Stimulated activated CD8-positive, alpha-beta memory T cell treated with anti-CD3 and anti-CD28 coated beads, Interleukin-2, amount 100 ng/mL, for 1 hour (primary cell): ENCODE measurements at places on chromosomes 5 and 9.

DNA sequence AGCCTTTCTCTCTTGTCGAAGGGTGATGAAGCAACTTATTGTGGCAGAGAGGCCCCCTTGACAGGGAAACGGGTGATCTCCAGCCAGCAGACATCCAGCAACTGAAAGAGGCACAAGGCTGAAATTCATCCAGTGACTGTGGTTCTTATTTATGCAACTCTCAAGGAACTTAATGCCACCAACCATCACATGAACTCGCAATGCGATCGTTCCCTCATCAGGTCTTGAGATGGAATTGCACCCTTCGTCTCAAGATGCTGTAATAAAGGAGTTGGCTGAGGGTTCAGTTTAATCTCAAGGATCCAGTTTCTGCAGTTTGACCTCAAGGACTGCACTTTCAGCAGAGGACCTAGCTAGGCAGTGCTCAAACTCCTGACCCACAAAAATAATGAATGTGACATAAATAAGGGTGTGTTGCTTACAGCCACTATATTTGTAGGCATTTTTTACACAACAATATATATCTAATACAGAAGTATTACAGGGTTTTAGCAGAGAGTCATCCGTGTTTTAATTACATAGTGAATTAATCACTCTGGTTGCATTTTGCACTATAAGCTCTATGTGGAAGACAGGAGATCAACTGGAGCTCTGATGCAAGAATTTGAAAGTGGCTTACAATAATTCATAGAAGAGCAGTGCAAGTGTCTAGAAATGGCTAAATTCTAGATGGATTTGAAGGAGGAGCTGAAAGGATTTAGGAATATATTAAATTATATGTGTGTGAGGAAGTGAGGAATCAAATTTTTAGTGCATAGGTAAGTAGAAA is 957.8 kb upstream of the CTNND2 start:
- no peak for DNase-seq

DNA sequence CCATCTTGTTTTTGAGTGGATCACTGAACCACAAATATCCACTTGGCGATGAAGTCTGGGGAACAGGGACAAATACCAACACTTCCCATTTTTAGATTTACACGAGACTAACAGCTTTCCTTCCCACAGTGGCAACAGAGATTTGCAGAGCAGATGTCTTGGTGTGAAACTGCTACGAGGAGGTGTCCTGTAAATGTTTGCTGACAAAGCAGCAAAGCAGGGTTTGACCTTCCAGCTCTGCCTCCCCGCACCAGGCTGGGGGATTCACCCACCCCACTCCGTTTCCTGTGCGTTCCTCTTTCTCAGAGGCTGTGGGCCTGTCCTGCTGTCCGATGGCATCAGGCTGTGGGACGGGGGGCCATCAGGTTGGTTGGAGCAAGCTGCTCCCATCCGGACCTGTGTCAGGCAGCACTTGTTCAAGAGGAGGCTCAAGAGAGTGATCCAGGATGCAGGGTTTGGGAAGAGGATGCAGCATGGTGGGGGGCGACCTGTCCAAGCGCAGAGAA is 693 bp upstream of the RGS3 start:
- no peak for DNase-seq

- no peak for DNase-seq
Observed at GRCh38 chr5:126939887-126940286, 90.5 kb downstream of the MARCHF3 start.

GRCh38 chr5:10836986-10837385 is 76.0 kb upstream of the DAP start:
- no peak for DNase-seq

DNA sequence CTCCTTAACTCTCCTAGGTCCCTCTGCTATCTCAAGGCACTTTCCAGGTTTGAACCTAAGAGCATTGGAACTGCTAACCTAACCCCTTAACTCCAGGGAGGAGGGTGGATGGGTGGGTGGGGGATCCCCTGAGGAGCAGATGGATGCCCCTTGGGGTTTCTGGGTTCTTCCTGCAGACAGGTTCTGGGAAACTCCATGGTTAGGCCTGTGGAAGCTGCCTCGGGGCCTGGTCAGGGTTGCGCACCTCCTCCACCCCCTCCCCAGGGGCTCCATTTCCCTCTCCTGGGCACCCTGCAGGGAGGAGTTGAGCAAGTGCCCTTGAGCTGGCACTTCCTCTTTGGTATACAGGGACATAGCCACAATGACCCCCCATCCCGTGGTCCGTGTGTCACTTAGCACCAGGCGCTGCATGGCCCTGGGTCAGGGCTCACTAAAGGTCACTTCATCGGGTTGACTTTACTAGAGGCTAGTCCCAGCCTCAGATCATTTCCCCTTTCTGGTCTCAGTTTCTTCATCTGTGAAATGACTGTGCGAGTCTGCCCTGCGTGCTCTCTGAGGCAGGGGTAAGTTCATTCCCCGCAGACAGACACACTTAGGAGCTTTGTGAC is 16.0 kb downstream of the CXXC5 start:
- no peak for DNase-seq

GRCh38 chr5:173753307-173754168 is 134.6 kb upstream of the CPEB4 start:
- DNase-seq: no peak

- DNase-seq: no peak
Observed at GRCh38 chr9:125137200-125137599, 6.1 kb downstream of the SCAI start.

DNA sequence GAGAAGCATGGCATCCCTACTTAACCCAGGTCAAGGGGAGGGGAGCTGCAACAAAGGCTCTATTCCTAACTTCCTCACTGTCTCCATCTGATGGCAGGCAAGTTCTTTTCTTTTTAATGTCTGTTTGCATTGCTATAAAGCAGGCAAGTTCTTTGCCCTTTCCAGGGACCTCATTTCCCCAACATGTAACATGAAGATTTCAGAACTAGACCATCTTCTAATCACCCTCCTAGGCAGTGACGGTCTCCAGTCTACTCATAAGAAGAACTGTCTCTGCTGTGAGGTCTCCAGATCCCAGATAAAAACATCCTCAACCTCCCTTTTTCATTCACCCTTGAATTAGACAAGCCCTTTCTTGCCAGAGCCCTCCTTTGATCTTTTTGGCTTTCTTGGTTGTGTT is 42.1 kb downstream of the PPP1R2B start:
- no peak for DNase-seq

DNA sequence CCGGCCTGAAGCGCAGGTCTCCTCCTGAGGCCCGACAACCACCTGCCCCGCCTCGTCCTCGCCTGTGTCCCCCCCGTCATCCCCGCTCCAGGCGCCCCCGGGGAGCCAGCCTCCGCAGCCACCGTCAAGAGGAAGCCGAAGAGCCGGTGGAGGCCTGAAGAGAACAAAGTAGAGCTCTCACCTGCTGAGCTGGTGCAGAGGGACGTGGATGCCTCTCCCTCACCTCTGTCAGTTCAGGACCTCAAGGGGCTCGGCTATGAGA is 169.9 kb downstream of the HINT1 start:
- DNase-seq: no peak

- no peak for DNase-seq
Observed at GRCh38 chr9:85516976-85517637, 224.6 kb downstream of the AGTPBP1 start.

DNA sequence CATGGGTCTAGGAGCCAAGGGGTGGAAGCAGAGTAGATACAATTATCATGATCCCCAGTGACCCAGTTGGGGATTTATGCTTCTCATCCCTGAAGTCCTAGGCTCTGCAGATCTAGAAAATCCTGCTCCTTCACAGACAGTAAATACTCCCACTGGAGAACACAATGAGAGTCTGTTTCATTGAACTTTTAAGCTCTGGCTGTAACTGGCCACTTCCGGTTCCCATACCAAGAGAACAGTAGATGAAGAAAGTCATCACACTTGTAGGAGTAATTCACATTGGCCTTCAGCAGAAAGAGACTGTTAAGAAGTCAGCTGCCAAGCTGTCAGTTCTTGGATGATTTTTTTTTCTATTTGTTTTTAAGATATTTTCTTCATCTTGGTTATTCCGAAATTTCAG is 597.1 kb downstream of the ACTL7B start:
- no peak for DNase-seq

DNA sequence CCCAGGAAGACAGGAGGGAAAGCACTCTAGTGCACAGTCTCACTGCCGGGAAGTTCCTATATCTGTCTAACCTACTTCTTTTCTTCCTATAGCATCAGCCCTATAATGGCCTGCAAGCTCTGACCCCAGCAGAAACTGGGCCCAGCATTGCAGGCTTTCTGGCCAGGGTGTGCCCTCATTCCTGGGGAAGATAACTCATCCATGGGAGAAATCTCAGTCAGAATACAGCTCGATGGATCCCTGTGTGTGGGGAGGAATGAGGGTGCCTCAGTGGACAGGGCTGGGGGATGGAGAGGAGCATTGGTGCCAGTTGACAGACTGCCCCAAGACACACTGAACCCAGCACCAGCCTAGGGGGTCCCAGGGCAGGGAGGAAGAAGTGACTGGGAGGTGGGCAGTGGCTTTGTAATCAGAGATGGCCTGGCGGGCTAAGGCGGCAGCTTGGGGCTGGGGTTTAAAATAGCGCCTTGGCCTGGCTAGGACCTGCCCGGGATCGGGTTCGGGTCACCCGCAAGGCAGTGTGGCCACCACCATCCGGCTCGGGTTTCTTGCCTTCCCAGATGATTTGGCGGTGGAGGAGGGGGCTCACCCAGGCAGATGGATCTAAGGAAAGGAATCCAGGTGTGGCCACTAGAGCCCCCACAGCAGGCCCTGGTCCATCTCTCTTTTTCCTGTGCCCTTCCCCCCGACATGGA is 7.6 kb upstream of the CXXC5 start:
- DNase-seq: no peak

DNA sequence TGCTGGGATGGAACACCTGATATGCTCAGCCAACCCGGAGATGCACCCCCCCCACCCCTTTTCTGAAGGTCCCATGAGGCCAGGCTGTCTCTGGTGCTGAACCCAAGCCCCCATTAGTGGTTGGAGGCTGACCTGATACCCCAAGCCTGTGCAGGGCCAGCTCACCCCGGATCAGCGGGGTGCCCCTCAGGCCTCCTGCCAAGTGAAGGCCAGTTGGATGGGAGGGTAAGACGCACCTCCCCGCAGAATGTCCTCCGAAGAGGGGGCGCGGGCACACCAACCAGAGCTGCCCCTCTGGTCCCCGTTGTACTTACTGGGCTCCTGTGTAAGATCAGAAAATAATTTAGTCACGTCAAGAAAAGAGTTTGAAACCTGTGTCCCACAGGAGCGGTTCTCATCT is 76.8 kb upstream of the OTULINL start:
- DNase-seq: no peak

DNA sequence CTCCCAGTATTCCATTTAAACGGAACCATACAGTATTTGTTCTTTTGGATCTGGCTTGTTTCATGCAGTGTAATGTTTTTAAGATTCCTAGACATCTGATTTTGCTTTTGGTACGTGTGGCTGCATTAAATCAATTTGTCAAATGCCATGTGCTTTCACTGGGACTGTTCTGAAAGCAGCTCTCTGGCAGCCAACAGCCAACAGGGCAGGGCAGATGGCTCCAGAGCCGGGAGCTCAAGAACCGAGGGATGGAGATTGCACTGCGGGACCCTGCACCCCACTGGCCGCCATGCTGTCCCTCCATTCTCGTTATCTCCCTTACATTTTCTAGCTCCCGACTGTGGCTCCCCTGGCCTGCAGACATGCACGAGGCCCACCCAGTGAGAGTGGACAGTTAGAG is 33.4 kb upstream of the AIF1L start:
- no peak for DNase-seq

DNA sequence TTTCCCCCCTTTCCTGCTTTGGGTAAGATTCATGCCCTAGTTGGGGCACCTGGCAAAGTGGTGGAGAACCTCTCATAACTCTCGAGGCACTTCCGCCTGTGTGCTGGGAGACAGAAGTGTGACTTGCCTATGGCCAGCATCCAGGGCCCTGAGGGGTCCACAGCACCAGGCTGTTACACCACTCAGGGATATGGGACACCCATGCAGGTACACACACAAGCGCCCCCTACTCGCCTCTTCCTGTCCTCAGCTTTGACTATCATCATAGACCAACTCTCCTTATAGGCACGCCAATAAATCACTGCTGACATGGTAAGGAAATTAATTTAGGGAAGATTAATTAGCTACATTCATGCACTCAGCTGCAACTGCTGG is 45.4 kb downstream of the SHB start:
- no peak for DNase-seq

GRCh38 chr9:16202914-16203728 is 650.3 kb downstream of the CCDC171 start:
- DNase-seq: no peak

GRCh38 chr5:157502143-157502647 is 42.2 kb downstream of the NIPAL4 start:
- no peak for DNase-seq

DNA sequence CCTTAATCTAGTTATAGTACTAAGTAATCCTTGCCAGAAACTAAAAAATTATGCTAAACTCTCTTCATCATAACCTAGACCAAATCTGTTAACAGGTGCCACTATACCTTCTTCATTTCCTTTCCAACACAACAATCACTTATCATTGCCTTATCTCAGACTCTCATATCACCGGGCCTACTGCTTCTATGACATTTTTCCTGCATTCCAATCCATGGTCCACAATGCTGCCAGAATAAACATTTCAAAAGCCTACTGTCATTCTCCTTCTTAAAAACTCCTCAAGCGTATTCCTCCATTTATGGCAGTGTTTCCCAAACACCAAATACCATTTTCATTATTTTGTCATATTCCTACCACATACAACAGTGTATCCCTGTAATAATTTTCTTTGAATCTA is 6.5 kb downstream of the PPP6C start:
- no peak for DNase-seq

GRCh38 chr5:3251784-3252183 is 343.8 kb upstream of the IRX1 start:
- DNase-seq: no peak

- no peak for DNase-seq
Observed at GRCh38 chr9:72615931-72616330, 94.5 kb downstream of the TMC1 start.

GRCh38 chr5:105882956-105883481 is 1787.7 kb downstream of the EFNA5 start:
- no peak for DNase-seq

DNA sequence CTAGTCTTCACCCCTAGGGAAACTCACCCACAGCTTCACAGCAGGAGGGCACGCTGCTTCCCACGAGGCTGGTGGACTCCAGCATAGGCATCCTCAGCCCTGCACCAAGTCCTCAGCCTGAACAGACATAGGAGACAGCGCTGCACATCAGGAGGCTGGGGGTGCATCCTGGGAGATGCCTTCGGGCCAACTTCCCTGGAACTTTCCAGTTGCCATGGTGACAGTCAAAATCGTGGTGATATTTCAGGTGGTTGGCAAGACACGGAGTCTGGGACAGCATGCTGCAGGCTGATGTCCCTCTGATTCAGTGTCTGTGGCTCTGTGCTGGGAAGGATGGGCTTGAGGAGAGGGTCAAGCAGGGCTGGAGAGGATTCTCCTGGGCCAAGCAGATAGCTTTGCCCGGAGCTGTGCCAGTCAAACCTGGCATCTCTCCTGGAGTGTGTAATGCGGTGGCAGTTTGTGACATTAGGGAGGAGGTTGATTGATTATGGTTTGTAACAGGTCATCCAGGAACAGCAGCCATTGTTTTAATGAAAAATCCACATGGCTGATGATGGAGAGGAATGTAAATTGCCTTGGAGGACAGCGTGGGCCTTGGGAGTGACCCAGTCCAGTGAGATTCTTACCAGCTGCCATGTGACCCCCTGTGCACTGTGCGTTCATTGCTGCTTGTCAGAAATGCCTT is 35.6 kb upstream of the SEMA4D start:
- DNase-seq: no peak

GRCh38 chr5:110625376-110625999 is 101.0 kb downstream of the TMEM232 start:
- DNase-seq: no peak
